ENCODE measurements at places on chromosomes 12 and 14. TPM values are rescaled to one million over a fixed set of nuclear protein-coding genes. Genes with fewer than 3 reads are reported as not detected.

Gene SCNN1A
- total RNA-seq, result not detected

Gene TTC8
- 8.6 TPM for total RNA-seq

Gene STYK1
- total RNA-seq, result 3.9 TPM

Gene RNU4-1
- under 0.01 TPM for total RNA-seq

Gene CEBPE
- not detected for total RNA-seq

Gene KCNH5
- 20.9 TPM for total RNA-seq

Gene SUSD6
- total RNA-seq, result 6.4 TPM

Gene C12orf60
- 1.2 TPM for total RNA-seq

Gene TAS2R13
- total RNA-seq, result 5.2 TPM

Gene CIROP
- not detected for total RNA-seq

Gene SLC6A15
- total RNA-seq, result 56.8 TPM

Gene DNAJC22
- total RNA-seq, result under 0.01 TPM

Gene SAMD15
- total RNA-seq, result 5.2 TPM

Gene GLTP
- total RNA-seq, result 9.8 TPM

Gene RGS6
- total RNA-seq, result 7.6 TPM

Gene KRT3
- not detected for total RNA-seq

Gene CCDC38
- not detected for total RNA-seq

Gene ASB8
- 25.6 TPM for total RNA-seq

Gene RNASE7
- total RNA-seq, result not detected

All from temporal lobe (tissue), 4 donors.